Heart left ventricle (tissue), 16 donors: ENCODE measurements at places on chromosomes 6 and 20. TPM values are rescaled to one million over a fixed set of nuclear protein-coding genes. Genes with fewer than 3 reads are reported as not detected.

The EPB41L2 gene
- polyA plus RNA-seq, result 21.3 TPM

The PAK5 gene
- not detected for polyA plus RNA-seq

- no peak for DNase-seq
Observed at GRCh38 chr20:57224641-57225138, 41.8 kb downstream of the BMP7 start.

- peak; percentile 25 for DNase-seq
Observed at GRCh38 chr6:124795643-124796463, 166.4 kb upstream of the RNF217 start.

- no peak for DNase-seq
Observed at GRCh38 chr6:158416883-158417759, 104.9 kb downstream of the TULP4 start.

The NOTCH4 gene
- 32.8 TPM for polyA plus RNA-seq
